Mononuclear cell (primary cell): ENCODE measurements at places on chromosomes 3 and 15. TPM values are rescaled to one million over a fixed set of nuclear protein-coding genes. Genes with fewer than 3 reads are reported as not detected.

Gene RASL12
- total RNA-seq: not detected

Gene BDH1
- 8.9 TPM for total RNA-seq

Gene SCN11A
- total RNA-seq: under 0.01 TPM

Gene COX17
- total RNA-seq: 21.5 TPM

Gene GOLGA8O
- total RNA-seq: 3.7 TPM

Gene OR5K2
- total RNA-seq: not detected

Gene UQCC5
- total RNA-seq: 1.2 TPM

Gene ACOX2
- total RNA-seq: 0.73 TPM

Gene THSD4
- 0.10 TPM for total RNA-seq

Gene GPR176
- 0.21 TPM for total RNA-seq

Gene SPATA12
- not detected for total RNA-seq

Gene DHX36
- total RNA-seq: 117 TPM

Gene SCAMP5
- 2.2 TPM for total RNA-seq

Gene VIPR1
- total RNA-seq: 22.7 TPM

Gene DPPA2
- not detected for total RNA-seq

Gene KLHL40
- not detected for total RNA-seq

Gene CHRD
- total RNA-seq: 0.31 TPM

Gene NFKBIZ
- 1,930 TPM for total RNA-seq

Gene GOLGA6B
- not detected for total RNA-seq

Gene SLC28A2
- total RNA-seq: not detected

Gene GPR149
- not detected for total RNA-seq

Gene CIB1
- 33.2 TPM for total RNA-seq

Gene TLE3
- 196 TPM for total RNA-seq

Gene TF
- total RNA-seq: not detected

Gene PEX11A
- total RNA-seq: 0.42 TPM

Gene LIPC
- total RNA-seq: 0.73 TPM

Gene SOX14
- total RNA-seq: not detected
